Stimulated activated CD4-positive, alpha-beta T cell treated with anti-CD3 and anti-CD28 coated beads, Interleukin-12 subunit alpha, Interleukin-12 subunit beta, amount 100 ng/mL, for 24 hours (primary cell): ENCODE measurements at places on chromosomes 7 and 10.

GRCh38 chr10:71780156-71780555 lies 6.8 kb upstream of the VSIR start:
- no peak for DNase-seq

DNA sequence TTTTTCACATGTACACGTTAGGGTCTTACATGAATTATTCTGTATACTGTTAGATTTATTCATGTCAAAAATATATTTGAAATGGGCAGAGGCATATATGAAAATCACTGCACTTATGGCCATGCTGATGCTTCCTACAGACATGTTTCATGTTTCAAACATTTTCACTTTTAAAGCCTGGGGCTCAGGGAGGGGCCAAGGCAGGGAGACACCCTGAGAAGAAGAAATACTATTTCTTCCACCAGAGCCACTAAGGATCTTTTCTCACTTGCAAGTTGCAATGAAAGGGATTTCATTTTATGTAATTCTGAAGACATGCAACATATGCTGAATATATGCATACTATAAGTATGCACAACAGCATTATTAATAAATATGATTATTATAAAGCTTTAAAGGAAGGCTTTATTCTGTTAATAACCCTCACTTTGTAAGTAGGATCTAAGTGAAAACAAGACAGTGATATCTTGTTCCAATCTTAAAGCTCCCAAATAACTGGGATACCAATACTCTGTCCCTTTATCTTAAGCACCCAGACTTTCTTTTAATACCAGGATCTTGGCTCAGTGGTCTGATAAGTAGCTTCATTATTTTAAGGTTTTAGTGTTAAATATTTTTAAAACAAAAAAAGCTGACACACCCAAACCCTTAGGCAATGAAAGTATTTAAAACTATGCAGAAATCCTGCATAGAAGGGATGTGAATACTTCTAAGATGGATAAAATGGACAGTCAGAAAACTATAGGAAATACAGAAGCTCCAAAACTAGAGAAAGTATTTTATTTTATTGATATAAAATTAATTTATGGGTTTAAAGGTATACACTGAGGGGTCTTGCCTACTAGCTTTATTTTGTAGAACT lies 148.0 kb downstream of the SNX13 start:
- DNase-seq: no peak

DNA sequence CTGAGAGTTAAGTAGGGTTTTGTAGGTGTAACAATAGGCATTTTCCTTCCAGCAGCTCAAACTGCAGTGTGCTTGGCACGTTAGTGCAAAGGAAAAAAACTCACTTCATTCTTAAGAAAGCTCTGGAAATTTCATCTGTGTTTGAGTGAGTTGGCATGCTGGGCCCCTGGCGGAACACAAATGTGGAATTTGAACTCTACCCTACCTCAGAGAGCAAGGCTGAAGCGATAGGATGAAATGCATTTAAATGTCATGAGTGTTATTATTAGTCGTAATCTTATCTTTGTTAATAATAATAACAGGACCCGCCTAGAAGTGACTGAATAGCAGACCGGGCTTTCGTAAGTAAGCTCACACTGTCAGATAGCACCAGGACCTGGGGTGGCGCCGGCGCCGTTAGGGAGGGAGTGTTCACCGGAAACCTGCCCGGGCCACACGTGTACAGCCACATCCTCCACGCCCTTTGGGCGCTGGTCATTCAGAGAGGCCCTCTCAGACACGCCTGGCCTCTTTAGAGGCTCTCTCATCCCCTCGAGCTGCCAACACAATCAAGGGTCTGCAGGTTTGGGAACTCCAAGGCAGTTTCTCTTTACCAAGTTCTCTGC lies 63.5 kb downstream of the GRK5 start:
- peak; percentile 43 for DNase-seq

DNA sequence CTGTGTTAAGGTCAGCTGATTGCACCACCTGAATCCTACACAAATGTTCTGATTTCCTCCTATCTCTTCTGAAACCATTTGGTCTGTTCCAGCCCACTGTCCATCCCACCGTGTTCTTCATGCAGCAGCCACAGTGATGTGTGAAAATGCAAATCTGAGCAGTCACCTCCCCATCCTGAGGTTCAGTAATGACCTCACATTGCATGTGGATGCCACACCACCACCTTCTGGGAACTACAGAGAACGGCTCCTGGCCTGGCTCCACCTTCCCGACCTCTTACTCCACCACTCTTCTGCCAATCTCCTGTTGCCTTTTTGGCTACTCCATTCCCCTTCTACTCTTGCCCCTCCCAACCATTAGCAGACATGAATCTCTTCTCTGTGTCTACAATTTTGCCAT lies 244.4 kb downstream of the TNS3 start:
- no peak for DNase-seq

DNA sequence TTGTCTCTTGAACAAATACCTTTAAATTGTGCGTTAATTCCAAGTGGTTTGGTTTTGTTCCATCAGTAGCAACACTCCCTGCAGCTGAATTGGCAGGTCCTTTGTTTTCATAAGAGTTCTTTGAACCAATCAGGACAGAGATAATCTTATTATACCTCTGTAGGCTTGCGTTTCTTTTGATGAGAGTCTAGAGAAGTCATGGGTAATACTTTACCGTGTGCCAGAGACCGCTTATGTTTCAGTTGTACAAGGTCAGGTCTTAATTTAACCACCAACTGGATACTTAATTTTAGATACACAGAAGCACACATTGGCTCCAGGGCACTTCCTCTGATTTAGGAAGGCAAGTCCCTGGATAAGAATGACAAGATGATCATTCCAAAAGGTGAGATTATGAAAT lies at the start of gene ASB15:
Gene ASB15 (plus strand): TSS at position 292 of the 400 bp plus-strand sequence. CDS start 12,682 bp downstream, outside the sequence.
- DNase-seq: no peak

DNA sequence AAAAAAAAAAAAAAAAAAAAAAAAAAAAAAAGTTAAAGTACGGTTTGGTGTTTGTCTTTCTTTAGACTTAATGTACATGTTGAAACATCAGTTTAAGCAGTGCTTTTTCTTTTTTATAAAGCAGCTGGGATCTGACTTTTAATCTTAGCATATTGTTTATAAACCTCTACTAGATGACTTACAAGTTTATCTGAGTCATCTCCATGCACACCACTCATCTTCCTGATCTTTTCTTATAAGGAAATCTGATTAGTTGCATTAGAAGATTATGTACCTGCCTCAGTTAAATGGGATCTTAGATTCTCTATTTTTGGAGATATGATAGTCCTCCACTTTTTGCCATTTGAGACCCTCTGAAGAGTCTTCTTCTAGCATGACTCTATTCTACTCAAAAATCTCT lies 391.9 kb upstream of the LRGUK start:
- no peak for DNase-seq

- DNase-seq: no peak
Observed at GRCh38 chr7:55022002-55022985, 3.5 kb downstream of the EGFR start.

DNA sequence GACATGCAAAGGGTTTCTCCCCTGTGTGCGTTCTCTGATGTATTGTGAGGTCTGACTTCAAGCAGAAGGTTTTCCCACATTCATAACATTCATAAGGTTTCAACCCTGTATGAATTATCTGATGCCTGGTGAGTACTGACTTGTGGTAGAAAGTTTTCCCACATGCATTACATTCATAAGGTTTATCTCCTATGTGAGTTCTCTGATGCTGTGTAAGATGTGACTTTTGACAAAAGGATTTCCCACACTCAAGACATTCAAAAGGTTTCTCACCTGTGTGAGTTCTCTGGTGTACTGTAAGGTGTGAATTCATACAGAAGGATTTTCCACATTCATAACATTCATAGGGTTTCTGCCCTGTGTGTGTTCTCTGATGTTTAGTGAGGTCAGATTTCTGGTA lies 45.1 kb downstream of the ZNF33B start:
- DNase-seq: no peak

DNA sequence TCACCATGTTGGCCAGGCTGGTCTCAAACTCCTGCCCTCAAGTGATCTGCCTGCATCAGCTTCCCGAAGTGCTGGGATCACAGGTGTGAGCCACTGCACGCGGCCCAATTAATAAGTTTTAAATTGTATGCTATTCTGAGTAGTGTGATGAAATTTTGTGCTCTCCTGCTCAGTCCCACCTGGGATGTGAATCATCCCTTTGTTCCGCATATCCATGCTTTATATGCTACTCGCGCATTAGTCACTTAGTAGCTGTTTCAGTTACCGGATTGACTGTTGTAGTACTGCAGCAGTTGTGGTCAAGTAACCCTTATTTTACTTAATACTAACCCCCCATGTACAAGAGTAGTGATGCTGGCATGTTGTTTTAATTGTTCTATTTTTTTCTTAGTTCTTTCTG lies 47.3 kb upstream of the OIT3 start:
- DNase-seq: no peak

- DNase-seq: no peak
Observed at GRCh38 chr10:112722758-112723157, 227.3 kb upstream of the TCF7L2 start.

DNA sequence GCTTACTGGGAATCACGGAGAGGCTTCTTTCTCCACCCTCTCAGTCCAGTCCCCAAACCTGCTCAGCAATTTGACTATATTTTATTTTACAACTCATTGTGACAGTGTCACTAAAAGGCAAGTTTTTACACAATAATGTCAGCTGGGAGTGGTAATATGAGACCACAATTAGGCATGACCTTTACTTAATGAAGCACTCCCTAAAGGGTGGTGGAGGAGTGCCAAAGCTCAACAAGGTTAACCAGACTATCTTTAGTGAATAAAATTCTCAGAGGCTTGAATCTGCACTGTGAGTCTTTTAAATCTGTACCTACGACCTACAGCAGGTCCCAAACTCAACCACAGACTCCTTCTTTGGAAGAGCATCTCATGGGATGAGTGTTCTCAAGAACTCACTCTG lies 215.6 kb downstream of the TAX1BP1 start:
- no peak for DNase-seq

DNA sequence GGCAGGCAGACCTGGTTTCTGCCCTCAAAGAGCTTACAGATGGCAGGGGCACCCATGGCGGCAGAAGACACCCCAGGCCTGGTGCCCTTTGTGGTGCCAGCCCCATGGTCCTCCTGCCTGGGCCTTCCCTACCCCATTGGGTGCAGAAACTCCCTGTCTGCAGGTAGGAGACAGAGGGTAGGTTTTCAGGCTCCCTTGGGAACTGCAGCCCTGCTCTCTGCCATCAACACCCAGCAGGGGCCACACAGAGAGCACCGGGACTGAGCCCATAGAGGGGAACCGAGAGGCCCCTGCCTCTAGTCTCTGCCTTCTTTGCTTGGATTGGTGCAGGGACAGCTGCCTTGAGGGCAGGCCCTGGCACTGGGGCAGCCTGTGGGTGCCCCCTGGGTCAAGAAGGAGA lies 52.6 kb downstream of the GTF2IRD1 start:
- DNase-seq: no peak

- DNase-seq: no peak
Observed at GRCh38 chr7:37494926-37495325, 46.3 kb upstream of the ELMO1 start.

DNA sequence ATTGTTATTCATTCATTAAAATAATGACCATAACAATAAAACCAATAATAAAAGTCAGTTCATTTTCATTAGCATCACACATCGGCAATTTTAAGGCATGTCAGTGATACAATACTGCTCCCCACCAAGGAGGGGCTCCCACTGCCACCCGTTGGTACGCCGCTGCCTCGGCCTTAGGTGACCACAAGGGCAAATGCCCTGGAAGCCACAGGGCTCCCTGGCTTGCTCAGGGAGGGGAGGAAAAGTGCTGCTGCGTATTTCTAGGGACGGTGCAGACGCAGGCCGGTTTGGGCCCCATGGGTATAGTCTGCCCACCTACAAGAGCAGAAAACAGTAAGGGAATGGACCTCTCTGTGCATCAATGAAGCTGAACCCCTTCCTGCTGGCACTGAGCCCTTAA lies 85.1 kb downstream of the SLIT1 start:
- DNase-seq: no peak

GRCh38 chr7:48971173-48971572 lies 46.8 kb downstream of the CDC14C start:
- DNase-seq: no peak

GRCh38 chr7:125074141-125074540 lies 144.5 kb upstream of the POT1 start:
- DNase-seq: no peak
